ENCODE measurements at places on chromosomes 2 and 18.

- no peak for DNase-seq
Measured at GRCh38 chr2:72027426-72028161, 120.1 kb downstream of the CYP26B1 start.

DNA sequence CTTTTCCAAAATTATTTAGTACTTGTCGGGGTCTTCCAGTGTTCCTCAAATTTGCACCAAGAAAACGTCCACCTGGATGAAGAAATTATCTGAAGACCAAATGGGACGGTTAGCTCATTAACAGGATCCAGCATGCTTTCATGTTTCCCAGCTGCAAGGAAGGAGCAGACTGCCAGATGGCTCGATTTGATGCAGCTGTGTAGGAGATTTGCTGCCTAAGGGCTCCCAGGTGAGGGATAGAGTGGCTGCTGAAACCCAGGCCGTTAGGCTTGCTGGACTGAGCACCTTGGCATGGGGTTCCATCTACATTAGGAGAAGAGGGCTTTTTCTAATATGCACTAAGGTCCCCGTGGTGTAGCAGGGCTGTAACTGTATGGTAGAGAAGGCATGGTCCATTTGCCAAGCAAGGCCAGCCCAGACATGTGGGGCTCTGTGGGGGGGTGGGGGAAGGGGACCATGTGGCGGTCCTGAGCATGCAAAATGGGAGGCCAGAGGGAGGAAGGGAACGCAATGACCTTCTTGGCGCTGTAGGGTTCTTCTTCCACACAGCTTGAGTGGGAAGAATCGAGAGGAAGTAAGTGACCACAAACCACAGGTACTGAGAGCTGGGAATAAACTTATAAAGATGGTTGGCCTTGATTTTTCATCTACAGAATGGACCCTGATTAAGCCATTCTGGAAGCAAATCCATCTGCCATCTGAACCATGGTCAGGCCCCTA lies 144.0 kb downstream of the TMEM163 start:
- no peak for DNase-seq

DNA sequence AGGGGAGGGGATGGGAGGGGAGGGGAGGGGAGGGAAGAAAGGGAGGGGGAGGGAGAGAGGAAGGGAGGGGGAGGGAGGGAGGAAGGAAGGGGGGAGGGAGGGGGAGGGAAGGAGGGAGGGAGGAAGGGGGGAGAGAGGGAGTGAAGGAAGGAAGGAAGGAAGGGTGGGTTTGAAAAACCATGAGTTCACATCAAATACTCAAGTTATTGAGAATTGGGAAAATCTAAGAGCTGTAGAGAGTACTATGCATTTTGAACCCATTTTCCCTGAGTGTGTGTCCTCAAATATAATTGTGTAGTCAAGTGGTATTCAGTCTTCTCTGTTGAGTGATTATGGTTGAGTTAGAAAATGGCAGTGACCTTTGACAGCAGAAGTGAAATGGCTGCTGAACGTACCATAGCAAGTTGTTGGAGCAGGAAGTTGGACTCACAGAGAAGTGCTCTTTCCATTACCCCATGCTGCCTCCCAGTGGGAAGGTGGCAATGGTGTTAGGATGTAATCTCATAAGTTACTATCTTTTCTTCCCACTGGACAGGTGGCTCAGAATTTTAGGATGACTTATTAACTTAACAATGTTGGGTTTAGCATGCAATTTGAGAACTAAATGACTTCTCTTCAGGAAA lies 214.6 kb downstream of the SETBP1 start:
- peak; percentile 25 for DNase-seq

DNA sequence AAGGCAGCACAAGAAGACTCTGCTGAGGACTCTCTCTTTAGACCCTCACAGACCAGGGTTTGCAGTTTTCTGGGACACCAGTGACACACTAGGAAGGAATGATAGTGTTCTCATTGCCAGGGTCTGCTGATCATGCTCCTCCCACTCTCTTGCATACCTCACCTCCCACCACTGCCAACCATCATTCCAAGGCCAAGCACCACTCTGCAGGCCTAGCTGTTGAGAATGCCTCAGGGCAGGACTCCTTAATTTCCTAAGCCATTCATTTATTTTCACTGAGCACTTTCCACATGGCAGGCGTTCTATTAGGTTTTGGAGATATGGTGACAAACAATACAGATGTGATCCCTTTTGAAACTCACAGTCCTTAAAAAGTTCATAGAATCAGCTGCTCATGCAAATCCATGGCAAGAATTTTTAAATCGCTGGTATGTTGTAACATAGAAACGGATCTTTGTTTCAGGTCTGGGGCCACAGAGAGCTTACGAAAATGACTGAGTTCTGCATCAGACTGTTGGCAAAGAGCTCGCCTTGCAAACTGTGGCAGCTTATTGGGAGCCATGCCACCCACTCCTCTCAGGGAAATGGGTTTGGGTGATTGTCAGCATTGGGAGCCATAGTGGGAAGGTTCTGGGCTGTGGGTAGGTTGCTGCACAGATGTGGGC lies 78.5 kb downstream of the XDH start:
- DNase-seq: peak; percentile 50

- DNase-seq: no peak
Measured at GRCh38 chr2:134839649-134840048, 1.2 kb downstream of the ACMSD start.

- DNase-seq: no peak
Measured at GRCh38 chr18:62741584-62741983, 26.2 kb downstream of the PHLPP1 start.

- no peak for DNase-seq
Measured at GRCh38 chr18:6575908-6576307, 153.6 kb upstream of the ARHGAP28 start.

DNA sequence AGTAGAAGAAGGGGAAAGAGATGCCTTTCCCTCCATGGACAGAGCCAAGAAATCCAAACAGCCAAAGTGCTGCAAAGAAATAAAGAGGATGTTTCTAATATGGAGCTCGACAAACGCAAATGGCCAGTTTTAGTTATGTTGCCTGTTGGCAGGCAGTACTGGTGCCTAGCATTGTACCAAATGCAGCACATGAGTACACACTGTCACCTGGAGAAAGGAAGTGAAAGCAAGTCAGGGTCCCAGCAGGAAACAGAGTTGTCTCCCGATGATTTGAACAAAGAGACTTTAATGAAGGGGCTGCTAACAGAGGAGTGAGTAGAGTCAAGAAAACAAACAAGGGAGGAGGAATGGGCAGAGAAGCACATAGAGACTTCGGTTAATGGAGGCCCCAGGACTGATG lies 623.0 kb downstream of the BCL11A start:
- DNase-seq: no peak

DNA sequence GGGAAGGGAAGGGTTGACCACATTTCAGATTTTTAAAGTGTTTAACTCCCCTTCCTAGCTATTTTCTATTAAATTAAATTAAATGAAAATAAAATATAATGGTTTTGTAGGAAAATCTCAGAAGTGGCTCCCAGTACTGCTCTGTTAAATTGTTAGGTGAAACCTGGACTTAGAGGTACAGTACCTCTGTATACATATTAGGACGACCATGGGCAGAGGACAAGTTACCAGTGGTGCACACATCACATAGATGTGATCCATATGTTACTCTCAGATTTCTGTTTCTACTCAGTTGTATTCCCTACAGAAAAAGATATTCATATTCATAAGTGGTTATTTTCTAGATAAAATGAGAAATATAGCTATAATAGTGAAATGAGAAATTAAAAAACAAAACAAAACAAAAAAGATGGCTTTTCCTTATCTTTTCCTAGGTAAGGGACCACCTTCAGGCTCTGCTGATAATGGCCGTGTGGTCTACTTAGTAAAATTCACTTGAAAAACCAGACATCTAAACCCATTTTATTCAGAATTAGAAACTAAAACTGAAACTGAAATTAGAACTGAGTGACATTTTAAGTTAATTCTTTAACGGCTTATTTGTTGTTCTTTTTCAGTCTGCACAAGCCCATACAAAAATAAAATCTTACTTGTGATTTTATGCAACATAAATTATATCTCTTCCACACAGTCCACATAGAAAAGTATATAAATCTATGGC lies 832.5 kb upstream of the CHAC2 start:
- no peak for DNase-seq

- no peak for DNase-seq
Measured at GRCh38 chr2:203802342-203803052, 65.1 kb upstream of the CTLA4 start.

DNA sequence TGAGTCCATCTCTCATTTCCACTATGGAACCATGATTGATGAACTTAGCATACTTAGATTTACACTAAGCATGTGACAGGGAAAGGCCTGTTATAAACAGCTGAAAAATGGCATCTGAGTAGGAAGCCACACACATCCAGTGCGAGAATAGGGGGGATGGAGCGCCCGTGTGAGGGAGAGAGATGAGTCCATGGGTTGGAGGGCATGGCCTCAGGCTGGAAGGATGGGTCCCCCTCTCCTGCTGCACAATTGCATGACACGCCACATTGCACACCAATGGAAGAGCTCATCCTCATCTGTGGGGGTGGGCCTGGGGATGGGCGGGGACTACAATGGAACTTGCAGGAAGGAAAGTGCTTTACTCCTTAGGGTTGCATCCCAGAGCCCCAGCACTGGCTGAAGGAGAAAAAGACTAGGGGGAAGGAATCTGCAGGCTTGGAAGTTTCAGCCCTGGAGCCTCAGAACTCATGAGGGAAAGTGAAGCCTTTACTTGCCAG lies 46.4 kb upstream of the CXCR4 start:
- DNase-seq: no peak

GRCh38 chr2:66432801-66433694 lies 1.9 kb upstream of the MEIS1 start:
- DNase-seq: peak; percentile 96

DNA sequence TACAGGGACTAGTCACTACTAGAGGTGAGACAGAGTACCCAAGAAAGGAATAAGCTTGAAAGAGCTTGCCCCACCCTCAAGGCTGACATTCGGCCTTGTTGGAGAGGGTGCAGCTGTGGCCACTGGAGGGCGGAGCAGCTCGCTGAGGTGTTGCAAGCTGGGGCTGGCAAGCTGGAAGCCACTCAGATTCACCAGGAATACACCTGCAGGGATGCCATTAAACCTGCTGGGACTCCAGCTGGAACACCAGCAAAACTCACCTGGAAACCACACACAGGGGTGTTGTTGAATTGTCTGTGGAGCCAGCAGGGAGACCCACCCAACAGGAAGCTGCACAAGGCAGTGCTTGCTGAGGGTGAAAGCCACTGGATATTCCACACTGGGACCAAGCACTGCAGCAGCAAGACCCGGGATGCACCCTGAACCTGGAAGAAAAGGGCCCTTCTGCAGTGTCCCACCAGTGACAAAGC lies 26.1 kb downstream of the KCTD18 start:
- DNase-seq: no peak

- no peak for DNase-seq
Measured at GRCh38 chr2:234953116-234954031, 1.6 kb downstream of the SH3BP4 start.

- peak; percentile 99 for DNase-seq
Measured at GRCh38 chr18:7617738-7618422, 50.8 kb downstream of the PTPRM start.

GRCh38 chr2:133477616-133477990 lies 90.7 kb downstream of the NCKAP5 start:
- no peak for DNase-seq

- no peak for DNase-seq
Measured at GRCh38 chr18:46820863-46821262, 64.0 kb upstream of the ST8SIA5 start.

DNA sequence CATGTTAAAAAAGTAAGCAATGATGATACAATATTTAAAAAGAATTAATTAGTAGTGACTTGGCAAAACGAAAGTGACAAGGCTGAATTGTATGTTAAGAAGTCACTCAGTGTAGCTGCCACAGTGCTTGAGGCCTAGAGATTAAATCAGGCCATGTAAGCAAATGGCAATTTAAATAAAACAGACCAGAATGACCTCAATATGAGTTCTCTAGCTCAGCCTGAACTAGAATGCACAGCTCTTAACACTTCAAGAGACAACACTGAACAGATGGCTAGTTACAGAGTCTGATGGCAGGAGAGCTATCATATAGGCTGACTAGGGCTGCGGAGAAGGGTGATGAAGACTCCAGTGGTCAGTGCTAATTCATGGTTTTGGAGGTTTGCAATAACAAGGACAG lies 117.9 kb upstream of the ZBTB14 start:
- DNase-seq: no peak

DNA sequence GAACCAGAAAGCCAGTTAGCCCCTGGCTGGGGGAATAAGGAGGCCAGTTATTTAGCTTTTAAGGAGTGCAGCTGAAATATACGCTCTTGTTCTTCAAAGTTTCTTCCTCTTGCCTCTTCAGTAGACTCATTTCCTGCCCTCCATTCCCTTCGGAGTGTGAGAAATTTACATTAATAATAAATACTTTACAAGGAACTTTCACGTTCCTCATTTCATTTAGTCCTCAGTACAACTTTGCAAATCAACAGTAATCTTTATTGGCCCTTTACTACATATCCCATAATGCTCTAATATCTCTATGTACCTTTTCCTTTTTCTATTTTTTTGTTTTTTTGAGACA lies 15.6 kb downstream of the PLCD4 start:
- DNase-seq: no peak

DNA sequence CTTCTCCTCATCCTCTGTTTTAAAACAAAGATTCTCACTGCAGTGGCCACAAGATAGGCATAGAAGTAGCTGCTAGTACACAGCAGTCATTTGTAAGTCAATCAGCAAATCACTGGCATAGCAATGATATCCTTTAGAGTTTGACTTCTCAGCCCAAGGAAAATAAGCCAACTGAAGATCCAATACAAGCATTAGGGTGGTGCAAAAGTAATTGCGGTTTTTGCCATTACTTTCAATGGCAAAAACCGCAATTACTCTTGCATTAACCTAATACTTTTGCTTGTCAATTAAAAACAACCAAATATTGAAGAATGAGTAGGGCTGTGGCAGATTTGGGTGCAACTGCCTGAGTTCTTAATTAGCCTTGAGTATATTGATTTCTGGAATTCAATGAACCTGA lies 2.8 kb downstream of the G6PC2 start:
- no peak for DNase-seq

DNA sequence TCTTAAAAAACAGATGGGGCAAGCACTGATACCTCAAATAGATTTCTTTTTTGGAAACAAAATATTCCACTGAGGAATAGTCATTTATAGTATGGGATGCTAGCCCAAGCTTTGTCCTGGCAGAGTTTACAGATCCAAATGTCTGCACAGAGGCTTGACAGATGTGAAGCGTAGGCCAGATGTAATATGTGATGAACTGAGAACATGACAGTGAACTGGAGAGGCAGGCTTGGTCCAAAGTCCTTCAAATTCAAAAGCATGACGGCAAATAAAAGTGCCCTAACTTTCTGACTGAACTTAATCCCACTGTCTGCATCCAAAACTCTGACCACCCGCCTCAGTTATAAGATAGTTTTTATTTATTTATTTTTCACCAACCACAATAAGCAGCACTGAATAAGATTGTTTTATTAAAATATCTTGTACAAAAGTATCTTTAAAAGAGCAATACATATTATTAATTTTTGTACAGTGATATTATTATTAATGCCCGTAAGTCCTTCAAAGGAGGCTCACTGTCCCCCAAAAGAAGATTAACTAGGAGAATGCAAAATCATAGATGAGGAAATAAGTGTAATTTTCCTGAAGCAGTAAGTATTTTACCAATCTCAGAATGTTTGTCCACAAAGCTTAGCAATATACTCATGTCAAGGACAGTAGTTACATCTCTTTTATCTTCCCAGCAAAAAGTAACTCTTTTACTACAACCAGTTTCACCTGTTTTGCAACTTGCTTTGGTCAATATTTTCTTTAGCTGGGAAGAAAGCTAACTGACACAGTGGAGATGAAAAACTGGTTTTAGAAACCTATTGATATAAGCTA lies 10.7 kb upstream of the SPOPL start:
- no peak for DNase-seq
